ENCODE measurements at places on chromosomes 16 and 17. TPM values are rescaled to one million over a fixed set of nuclear protein-coding genes. Genes with fewer than 3 reads are reported as not detected.

Gene ORC6
- 13.0 TPM for total RNA-seq

Gene DLX3
- not detected for total RNA-seq

Gene AURKB
- total RNA-seq: 9.3 TPM

Gene B9D1
- total RNA-seq: 22.6 TPM

Gene CA7
- total RNA-seq: not detected

Gene TP53TG3F
- not detected for total RNA-seq

Gene FGF11
- 0.44 TPM for total RNA-seq

Gene KRTAP1-1
- total RNA-seq: not detected

Gene ZNF469
- total RNA-seq: 12.5 TPM

Gene CFAP97D1
- total RNA-seq: not detected

Gene MLYCD
- 4.7 TPM for total RNA-seq

Gene KRT28
- total RNA-seq: not detected

Gene SLC16A13
- total RNA-seq: 7.9 TPM

Gene CLUH
- 63.3 TPM for total RNA-seq

Measured in glomerular endothelial cell (primary cell).